ENCODE measurements at places on chromosomes 2 and 18. TPM values are rescaled to one million over a fixed set of nuclear protein-coding genes. Genes with fewer than 3 reads are reported as not detected.

Gene PROKR1
- not detected for total RNA-seq

Gene TCF23
- total RNA-seq: 0.10 TPM

Gene RBMS1
- 42.2 TPM for total RNA-seq

- no peaks in the 10 kb centered on the region for H3K36me3 ChIP-seq
- peak overlapping the region; percentile 58 for H3K27ac ChIP-seq
- H3K4me1 ChIP-seq: peaks cover 35% of the 10 kb centered on the region
- H3K27me3 ChIP-seq: no peaks in the 10 kb centered on the region
- peak overlapping the region; percentile 62 for H3K4me3 ChIP-seq
Observed at GRCh38 chr2:238108423-238109183, 8.5 kb downstream of the ESPNL start.

Gene CAVIN2
- total RNA-seq: not detected

DNA sequence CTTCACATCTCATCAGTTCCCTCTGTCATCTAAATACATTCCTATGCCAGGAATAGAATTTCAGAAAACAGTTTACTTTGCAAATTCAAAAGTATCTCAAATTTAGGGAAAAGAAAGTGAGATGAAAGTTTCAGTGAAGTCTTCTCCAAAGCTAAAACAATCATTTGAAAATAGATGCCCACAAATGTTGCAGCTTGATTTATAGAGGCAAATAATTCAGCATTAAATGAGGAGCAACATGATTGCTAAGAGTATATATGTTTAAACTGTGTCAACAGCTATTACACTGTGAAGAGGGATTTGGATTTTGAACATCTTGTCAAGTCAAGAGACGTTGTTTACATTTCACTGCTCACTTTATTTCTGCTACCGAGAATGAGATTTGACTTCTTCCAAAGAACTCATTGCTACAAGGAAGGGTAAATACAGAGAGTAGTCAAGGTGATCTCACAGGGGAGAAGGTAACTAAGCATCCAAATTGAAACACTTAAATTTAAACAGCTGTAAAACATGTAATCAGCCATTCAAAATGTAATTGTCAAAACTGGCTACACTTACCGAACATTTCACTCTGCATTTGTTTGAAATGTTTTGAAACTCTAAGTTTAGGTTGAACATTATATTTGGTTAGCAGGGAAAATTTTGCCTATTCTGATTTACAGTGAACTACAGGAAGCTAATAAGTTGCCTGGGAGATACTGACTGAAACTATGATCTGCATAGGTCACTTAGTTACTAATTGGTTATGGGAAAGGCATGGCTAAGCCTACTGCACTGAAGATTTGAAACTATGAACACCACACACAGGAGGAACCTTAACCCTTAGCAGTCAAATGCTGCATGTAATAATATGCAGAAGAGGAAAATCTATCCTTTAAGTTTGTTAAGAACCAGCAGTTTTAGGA is 33.2 kb upstream of the GALNT3 start:
- H3K27ac ChIP-seq: no peak overlapping the region
- no peaks in the 10 kb centered on the region for H3K36me3 ChIP-seq
- H3K4me3 ChIP-seq: no peak overlapping the region
- H3K27me3 ChIP-seq: no peaks in the 10 kb centered on the region

Gene ZNF407
- total RNA-seq: 37.9 TPM
